Neural crest cell (in vitro differentiated cells): ENCODE measurements at places on chromosomes 5 and 9. TPM values are rescaled to one million over a fixed set of nuclear protein-coding genes. Genes with fewer than 3 reads are reported as not detected.

- H3K27ac ChIP-seq, result no peak overlapping the region
- peaks cover 19% of the 10 kb centered on the region for H3K27me3 ChIP-seq
- no peaks in the 10 kb centered on the region for H3K4me1 ChIP-seq
- H3K36me3 ChIP-seq, result no peaks in the 10 kb centered on the region
- no peak overlapping the region for H3K4me3 ChIP-seq
These were observed 26.5 kb upstream of the ABO start for GRCh38 chr9:133301253-133302230.

DNA sequence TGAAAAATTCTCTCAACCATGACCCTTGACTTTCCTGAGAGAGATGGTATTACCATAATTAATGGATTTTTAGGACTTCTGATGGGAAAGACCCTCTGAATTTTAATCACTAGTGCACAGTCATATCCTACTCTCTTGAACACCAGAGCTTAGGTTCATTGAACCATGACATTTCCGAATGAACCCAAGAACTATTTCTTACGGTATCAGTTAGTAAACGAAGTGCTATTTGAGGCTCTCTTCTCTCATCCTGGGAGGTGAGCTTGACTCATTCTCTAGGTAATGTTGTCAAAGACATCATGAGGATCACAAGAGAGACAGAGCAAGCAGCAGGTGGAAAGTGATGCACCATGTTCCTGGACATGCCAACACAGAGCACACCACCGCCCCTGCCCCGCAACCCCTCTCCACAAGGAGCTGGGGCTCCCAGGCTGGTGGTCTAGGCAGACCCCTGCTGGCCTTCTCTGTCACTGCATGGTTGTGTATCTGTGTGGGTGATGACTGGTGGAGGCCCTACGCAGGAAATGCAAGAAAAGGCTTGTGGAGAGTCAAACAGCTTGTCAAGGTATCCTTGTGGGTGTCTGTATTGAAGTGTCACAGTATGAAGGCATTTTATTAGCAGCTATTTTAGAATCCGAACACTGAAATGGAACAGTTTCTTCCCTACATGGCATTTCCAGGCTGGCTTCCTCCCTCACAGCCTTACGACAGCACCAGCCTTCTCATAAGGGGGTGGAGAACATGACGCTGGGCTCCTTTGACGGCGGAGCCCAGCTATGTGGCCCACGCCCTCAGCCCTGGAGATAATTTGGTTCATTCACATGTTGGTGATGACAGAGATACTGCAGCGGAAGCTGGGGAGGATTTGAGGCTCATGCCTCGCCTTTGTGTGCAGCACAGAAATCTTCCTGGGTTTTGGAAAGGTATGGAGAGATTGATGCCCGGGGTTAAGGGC lies 297.6 kb downstream of the NTRK2 start:
- no peaks in the 10 kb centered on the region for H3K27me3 ChIP-seq
- peak overlapping the region; percentile 13 for H3K27ac ChIP-seq
- H3K4me1 ChIP-seq, result peaks cover 10% of the 10 kb centered on the region
- peak; percentile 14 for DNase-seq
- H3K4me3 ChIP-seq, result no peak overlapping the region

GRCh38 chr5:177458912-177459350 lies 12.3 kb downstream of the PRR7 start:
- no peak for DNase-seq
- H3K4me3 ChIP-seq, result peak overlapping the region; percentile 47
- H3K27me3 ChIP-seq, result peaks cover 16% of the 10 kb centered on the region
- H3K4me1 ChIP-seq, result peaks cover 27% of the 10 kb centered on the region
- peaks cover 21% of the 10 kb centered on the region for H3K36me3 ChIP-seq

DNA sequence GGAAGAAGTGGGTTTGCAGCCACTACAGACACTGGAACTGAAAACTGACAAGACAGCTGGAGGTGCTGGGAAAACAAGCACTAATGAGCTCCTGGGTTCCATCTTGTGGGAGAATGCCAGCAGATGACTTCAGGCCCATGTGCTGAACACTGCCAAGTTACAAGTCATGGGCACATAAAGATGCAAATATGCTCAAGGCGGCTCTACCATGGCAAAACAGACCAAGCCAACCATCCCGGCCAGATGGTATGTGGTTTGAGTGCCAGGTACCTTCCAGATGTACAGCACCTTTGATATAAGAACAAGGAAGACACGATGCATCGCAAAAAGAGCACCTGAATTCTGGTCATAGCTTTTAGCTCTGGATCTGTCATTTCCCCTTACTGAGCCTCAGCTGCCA lies 19.9 kb downstream of the TNFSF8 start:
- H3K4me1 ChIP-seq, result no peaks in the 10 kb centered on the region
- no peak overlapping the region for H3K27ac ChIP-seq
- H3K36me3 ChIP-seq, result no peaks in the 10 kb centered on the region
- no peaks in the 10 kb centered on the region for H3K27me3 ChIP-seq
- DNase-seq, result no peak
- H3K4me3 ChIP-seq, result no peak overlapping the region

- no peak overlapping the region for H3K4me3 ChIP-seq
- DNase-seq, result no peak
- peaks cover 22% of the 10 kb centered on the region for H3K4me1 ChIP-seq
- peaks cover 42% of the 10 kb centered on the region for H3K27me3 ChIP-seq
- no peak overlapping the region for H3K27ac ChIP-seq
These were observed 11.5 kb upstream of the ADGRV1 start for GRCh38 chr5:90547072-90547536.

DDX4 gene
- not detected in 2 replicates for total RNA-seq

DNA sequence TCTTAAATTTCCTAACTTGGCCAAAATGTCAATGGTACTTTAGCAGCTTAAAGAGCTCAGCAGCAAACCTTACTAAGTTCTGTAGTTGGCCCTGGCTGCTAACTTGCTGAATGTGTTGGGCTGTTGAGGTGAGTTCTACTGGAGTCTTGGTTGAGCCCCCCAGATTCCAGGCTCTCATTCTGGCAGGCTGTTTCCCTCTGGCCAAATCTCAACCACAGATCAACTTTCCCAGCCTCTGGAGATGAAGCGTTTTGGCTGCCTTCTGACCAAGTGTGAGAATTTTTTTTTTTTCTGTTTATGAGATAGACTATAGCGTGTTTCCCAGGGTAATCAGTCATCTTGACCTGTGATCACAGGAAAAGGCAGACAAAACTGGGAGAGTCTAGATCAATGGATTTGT lies 343.7 kb downstream of the EBF1 start:
- H3K4me1 ChIP-seq, result peaks cover 15% of the 10 kb centered on the region
- H3K27ac ChIP-seq, result peak overlapping the region; percentile 68
- H3K36me3 ChIP-seq, result no peaks in the 10 kb centered on the region
- DNase-seq, result no peak
